Keratinocyte (primary cell): ENCODE measurements at places on chromosomes 3 and 15. TPM values are rescaled to one million over a fixed set of nuclear protein-coding genes. Genes with fewer than 3 reads are reported as not detected.
A peak's percentile ranks its signal among the peaks of the same experiment; 100 is the strongest.

DNA sequence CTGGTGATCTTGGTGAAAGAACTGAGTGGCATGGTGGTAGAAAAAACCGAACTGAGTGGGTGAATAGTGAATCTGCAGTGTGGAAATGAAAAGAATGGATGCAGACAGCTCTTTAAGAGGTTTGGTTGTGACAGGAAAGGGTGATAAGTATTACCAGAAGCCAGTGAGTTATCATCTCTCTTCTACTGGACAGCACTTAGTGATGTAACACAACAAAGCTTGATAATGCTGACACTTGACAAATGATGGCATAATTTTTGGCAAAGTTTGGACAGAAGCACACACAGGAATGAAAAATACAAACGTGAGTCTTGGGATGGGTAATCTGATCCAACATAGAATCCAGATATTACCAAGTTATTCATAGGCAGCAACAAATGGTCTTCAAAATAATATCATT lies 112.2 kb downstream of the ISL2 start:
- no peak overlapping the region for H3K27ac ChIP-seq
- no peak overlapping the region for H3K4me3 ChIP-seq
- no peak for DNase-seq
- H3K4me1 ChIP-seq, result no peaks in the 10 kb centered on the region
- H3K36me3 ChIP-seq, result no peaks in the 10 kb centered on the region
- H3K27me3 ChIP-seq, result no peaks in the 10 kb centered on the region

- H3K36me3 ChIP-seq, result no peaks in the 10 kb centered on the region
- no peak overlapping the region for H3K4me3 ChIP-seq
- DNase-seq, result no peak
- no peak overlapping the region for H3K27ac ChIP-seq
- no peaks in the 10 kb centered on the region for H3K27me3 ChIP-seq
Measured at GRCh38 chr3:134880431-134880830, 85.4 kb downstream of the EPHB1 start.

DNA sequence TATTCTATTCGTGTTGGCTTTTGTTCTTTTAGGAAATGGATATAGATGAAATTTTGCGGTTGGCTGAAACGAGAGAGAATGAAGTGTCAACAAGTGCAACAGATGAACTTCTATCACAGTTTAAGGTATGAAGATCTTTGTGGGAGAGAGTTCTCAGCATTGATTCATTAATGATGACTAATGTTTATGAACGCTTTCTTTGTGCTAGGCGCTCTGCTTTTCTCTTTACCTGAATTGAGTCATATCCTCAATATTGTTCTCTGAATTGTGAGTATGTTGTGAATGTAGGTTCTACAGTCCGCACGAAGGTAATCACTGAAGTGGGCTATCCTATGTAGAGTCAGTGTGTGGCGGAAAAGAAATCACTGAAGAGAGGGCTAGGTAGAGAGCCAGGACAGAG lies 81.2 kb downstream of the CHD2 start:
- H3K27me3 ChIP-seq, result no peaks in the 10 kb centered on the region
- peak overlapping the region; percentile 15 for H3K4me3 ChIP-seq
- peaks cover 30% of the 10 kb centered on the region for H3K36me3 ChIP-seq
- H3K27ac ChIP-seq, result peak overlapping the region; percentile 82

- no peak for DNase-seq
- H3K4me1 ChIP-seq, result no peaks in the 10 kb centered on the region
- no peak overlapping the region for H3K4me3 ChIP-seq
- no peaks in the 10 kb centered on the region for H3K36me3 ChIP-seq
Measured at GRCh38 chr3:130787422-130788068, 40.9 kb upstream of the PIK3R4 start.

GRCh38 chr3:17076940-17077605 lies 192.3 kb downstream of the PLCL2 start:
- no peaks in the 10 kb centered on the region for H3K36me3 ChIP-seq
- H3K4me1 ChIP-seq, result no peaks in the 10 kb centered on the region
- H3K27me3 ChIP-seq, result no peaks in the 10 kb centered on the region
- no peak overlapping the region for H3K27ac ChIP-seq
- DNase-seq, result no peak

DNA sequence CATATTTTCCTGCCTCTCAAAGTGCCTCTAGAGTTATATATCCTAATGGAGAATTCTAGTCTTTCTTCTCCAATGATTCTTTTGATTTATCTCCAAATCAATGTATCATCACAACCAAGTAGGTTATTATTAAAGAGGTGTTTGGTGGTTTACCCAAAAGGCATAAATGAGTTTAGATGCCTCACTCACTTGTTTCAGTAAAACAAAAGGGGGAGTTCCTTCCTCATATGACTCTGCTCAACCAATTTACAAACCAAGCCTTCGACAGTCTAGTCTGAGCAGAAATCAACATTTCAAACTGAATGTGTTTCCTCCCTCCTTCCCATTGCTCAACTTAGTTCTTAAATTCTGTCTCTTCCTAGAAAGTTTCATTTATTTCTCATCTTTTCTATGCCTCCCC lies 116.5 kb downstream of the TNIK start:
- no peak overlapping the region for H3K27ac ChIP-seq
- no peak for DNase-seq
- H3K4me3 ChIP-seq, result no peak overlapping the region
- H3K36me3 ChIP-seq, result no peaks in the 10 kb centered on the region

- DNase-seq, result no peak
- H3K27ac ChIP-seq, result no peak overlapping the region
- H3K4me1 ChIP-seq, result peaks cover 6% of the 10 kb centered on the region
Measured at GRCh38 chr3:44074181-44074580, 167.5 kb upstream of the TOPAZ1 start.

ADCY5 gene
- polyA plus RNA-seq, result 0.04 TPM in 1 of 3 replicates, not detected in the others

GOLGA6D gene
- polyA plus RNA-seq, result 0.03 TPM in 1 of 3 replicates, not detected in the others

PDE12 gene
- 14.9 to 15.5 TPM (median 15.2 TPM) in 3 replicates for polyA plus RNA-seq

GOLGA6L7 gene
- not detected in 3 replicates for polyA plus RNA-seq

TRH gene
- polyA plus RNA-seq, result not detected in 3 replicates

- no peaks in the 10 kb centered on the region for H3K27me3 ChIP-seq
- no peaks in the 10 kb centered on the region for H3K36me3 ChIP-seq
- DNase-seq, result no peak
- H3K27ac ChIP-seq, result no peak overlapping the region
- H3K4me1 ChIP-seq, result peaks cover 19% of the 10 kb centered on the region
Measured at GRCh38 chr3:10184250-10184649, 19.5 kb downstream of the IRAK2 start.

- H3K36me3 ChIP-seq, result no peaks in the 10 kb centered on the region
- H3K4me3 ChIP-seq, result no peak overlapping the region
- no peaks in the 10 kb centered on the region for H3K27me3 ChIP-seq
- H3K27ac ChIP-seq, result no peak overlapping the region
Measured at GRCh38 chr15:36365963-36366362, 213.5 kb upstream of the CDIN1 start.

DNA sequence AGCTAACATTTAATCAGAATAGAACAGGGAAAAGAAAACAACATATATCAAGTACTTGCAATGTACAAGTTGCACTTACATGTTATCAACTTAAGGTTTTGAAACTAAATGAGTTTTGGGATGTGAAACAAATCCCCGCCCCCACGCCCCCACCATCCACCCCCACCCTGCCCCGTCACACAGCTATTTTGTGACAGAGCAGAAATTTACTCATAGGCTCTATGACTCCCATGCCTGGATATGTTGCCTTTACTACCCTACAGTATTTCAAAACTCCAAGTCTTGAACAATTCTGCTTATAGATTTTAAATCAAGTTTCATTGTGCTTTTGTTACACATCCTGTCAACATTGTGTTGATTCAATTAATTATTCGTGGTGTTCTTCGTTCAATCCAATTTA lies 18.1 kb upstream of the IL1RAP start:
- no peaks in the 10 kb centered on the region for H3K36me3 ChIP-seq
- no peak for DNase-seq
- no peak overlapping the region for H3K4me3 ChIP-seq
- no peaks in the 10 kb centered on the region for H3K27me3 ChIP-seq
- no peak overlapping the region for H3K27ac ChIP-seq

- peaks cover 17% of the 10 kb centered on the region for H3K4me1 ChIP-seq
- DNase-seq, result no peak
- peaks cover 2% of the 10 kb centered on the region for H3K36me3 ChIP-seq
- H3K27ac ChIP-seq, result no peak overlapping the region
- H3K4me3 ChIP-seq, result no peak overlapping the region
Measured at GRCh38 chr3:156803952-156804741, 22.0 kb upstream of the LEKR1 start.

- H3K27me3 ChIP-seq, result no peaks in the 10 kb centered on the region
- H3K4me3 ChIP-seq, result no peak overlapping the region
- peaks cover 75% of the 10 kb centered on the region for H3K36me3 ChIP-seq
- no peaks in the 10 kb centered on the region for H3K4me1 ChIP-seq
Measured at GRCh38 chr15:39591141-39591895, 10.4 kb downstream of the THBS1 start.

DNA sequence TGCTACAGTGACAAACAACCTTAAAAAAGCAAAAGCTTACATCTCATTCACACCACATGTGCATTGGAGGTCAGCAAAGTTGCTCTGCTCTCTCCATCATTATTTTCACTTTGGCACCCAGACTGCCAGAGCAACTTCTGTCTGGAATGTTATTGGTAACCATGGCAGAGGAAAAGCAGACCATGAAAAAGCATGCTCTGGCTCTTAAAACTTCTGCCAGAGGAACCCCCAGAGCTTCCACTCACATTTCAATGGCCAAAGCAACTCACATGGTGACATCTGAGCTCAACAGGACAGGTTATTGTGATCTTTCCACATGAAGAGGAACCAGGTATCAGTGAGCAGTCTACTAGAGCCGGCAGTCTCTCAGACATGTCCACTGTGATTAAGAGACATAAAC lies 21.9 kb upstream of the FRMD5 start:
- H3K27me3 ChIP-seq, result no peaks in the 10 kb centered on the region
- no peak for DNase-seq
- H3K4me1 ChIP-seq, result peaks cover 13% of the 10 kb centered on the region
- no peak overlapping the region for H3K27ac ChIP-seq
- H3K36me3 ChIP-seq, result no peaks in the 10 kb centered on the region

CPNE9 gene
- not detected in 3 replicates for polyA plus RNA-seq

DNA sequence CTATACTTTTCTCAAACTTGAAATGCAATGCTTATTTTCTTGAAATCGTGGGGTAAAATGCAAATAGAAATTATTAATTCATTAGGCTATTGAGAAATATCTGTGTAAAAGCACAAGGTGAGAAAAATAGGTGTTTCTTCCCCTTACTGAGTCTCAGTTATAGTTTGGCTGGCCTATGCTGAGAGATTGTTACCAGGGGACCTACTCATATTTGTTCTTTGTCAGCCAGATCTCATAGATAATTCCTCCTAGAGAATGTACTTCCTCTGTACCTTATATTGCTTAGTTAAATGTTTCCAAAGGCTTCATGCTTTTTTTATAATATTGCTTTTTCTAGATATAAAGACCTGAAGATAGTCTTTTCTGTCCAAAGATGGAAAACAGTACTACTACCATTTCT lies 60.0 kb upstream of the TRPC1 start:
- no peak for DNase-seq
- no peak overlapping the region for H3K27ac ChIP-seq
- no peaks in the 10 kb centered on the region for H3K4me1 ChIP-seq
- H3K36me3 ChIP-seq, result no peaks in the 10 kb centered on the region
- H3K27me3 ChIP-seq, result no peaks in the 10 kb centered on the region

- DNase-seq, result no peak
- no peak overlapping the region for H3K4me3 ChIP-seq
- H3K4me1 ChIP-seq, result no peaks in the 10 kb centered on the region
- H3K27me3 ChIP-seq, result no peaks in the 10 kb centered on the region
- no peaks in the 10 kb centered on the region for H3K36me3 ChIP-seq
Measured at GRCh38 chr3:133452641-133453319, 52.9 kb downstream of the BFSP2 start.

CAMP gene
- polyA plus RNA-seq, result 0.37 to 0.95 TPM (median 0.66 TPM) in 3 replicates

DNA sequence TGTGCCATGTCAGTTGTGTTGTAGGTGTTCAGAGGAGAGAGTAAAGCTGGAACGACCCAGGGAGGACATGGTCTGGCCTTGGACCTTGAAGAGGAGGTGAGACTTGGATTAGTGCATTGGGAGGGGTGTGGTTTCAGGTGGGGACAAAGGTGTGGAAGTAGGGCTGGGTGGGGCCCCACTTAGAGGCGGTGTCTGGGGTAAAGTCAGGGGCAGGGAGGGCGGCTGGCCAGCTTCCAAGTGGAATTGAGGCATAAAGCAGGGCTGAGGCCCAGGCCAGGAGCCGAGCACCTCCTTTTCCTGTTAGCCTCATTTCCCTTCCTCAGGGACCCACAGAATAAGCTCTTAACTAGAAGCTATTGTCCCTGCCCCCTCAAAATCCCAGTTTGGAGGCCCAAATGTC lies 36.2 kb upstream of the FLNB start:
- peaks cover 71% of the 10 kb centered on the region for H3K4me1 ChIP-seq
- no peak for DNase-seq
- peak overlapping the region; percentile 23 for H3K4me3 ChIP-seq
- no peaks in the 10 kb centered on the region for H3K27me3 ChIP-seq
- H3K27ac ChIP-seq, result peak overlapping the region; percentile 71
- H3K36me3 ChIP-seq, result no peaks in the 10 kb centered on the region

DNA sequence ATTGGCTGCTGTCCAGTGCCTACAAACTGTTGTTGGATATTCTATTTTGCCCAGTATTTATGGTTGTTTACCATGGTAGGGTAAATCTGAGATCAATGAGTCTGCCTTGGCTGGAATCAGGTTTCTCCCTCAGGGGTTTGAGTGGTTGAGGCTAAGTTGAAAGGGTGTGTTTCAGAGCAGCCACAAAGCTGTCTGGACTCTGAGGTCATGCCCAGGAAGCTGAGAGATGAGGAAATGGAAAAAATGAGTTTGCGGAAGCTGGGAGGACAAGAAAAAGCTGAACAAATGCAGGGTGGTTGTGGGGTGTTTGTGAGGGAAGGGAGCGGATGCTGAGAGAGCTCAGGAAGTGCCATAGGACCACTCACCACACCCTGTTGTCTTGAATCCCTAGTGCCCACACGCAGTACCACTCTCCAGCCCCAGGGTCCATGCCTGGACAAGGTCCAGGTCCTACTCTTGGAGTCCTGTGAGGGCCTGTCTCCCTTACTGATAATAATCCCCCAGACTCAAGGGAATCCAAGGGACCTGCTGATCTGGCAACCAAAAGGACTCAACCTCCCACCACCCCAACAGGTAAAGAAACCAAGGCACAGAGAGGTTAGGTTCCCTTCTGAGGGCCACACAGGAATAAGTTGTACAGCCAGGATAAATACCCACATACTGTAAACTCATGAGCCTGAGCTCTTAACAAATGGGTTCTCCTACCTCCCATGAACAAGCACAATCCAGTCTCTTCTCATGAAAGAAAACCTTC lies 81.6 kb downstream of the PPCDC start:
- H3K4me1 ChIP-seq, result peaks cover 32% of the 10 kb centered on the region
- peak overlapping the region; percentile 68 for H3K27ac ChIP-seq
- H3K4me3 ChIP-seq, result peak overlapping the region; percentile 31
- peaks cover 16% of the 10 kb centered on the region for H3K27me3 ChIP-seq
- no peaks in the 10 kb centered on the region for H3K36me3 ChIP-seq

ALS2CL gene
- 35.0 to 76.9 TPM (median 40.9 TPM) in 3 replicates for polyA plus RNA-seq

DNA sequence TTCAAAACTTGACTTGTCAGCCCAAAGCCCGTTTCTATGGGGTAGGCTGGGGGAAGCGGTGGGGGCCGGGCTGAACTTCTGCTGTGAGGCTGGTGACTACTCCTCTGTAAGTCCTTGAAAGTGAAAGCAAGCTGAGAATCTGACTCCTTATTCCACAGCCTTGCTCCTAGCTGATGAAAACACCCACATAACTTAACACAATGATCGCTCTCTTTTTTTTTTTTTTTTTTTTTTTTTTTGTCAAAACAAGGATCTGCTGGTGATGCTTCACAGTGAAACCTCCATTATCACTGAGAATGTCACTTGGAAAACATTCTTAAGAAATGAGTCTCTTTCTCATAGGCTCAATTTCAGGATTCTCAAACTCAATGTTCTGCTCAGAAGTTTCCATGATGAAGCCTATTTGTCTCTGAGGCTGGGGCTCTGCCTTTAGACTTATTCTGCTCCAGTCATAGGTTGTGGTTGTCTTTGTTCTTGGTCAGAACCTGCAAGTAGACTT lies 31.4 kb upstream of the TKT start:
- H3K4me1 ChIP-seq, result no peaks in the 10 kb centered on the region
- peaks cover 12% of the 10 kb centered on the region for H3K36me3 ChIP-seq
- DNase-seq, result no peak
- H3K27ac ChIP-seq, result no peak overlapping the region
- H3K4me3 ChIP-seq, result no peak overlapping the region

UBE3A gene
- polyA plus RNA-seq, result 33.2 to 45.0 TPM (median 36.8 TPM) in 3 replicates
